ENCODE measurements at places on chromosomes 2 and 18.

- no peak for DNase-seq
These were observed 227.2 kb downstream of the PHLPP1 start for GRCh38 chr18:62942578-62942977.

DNA sequence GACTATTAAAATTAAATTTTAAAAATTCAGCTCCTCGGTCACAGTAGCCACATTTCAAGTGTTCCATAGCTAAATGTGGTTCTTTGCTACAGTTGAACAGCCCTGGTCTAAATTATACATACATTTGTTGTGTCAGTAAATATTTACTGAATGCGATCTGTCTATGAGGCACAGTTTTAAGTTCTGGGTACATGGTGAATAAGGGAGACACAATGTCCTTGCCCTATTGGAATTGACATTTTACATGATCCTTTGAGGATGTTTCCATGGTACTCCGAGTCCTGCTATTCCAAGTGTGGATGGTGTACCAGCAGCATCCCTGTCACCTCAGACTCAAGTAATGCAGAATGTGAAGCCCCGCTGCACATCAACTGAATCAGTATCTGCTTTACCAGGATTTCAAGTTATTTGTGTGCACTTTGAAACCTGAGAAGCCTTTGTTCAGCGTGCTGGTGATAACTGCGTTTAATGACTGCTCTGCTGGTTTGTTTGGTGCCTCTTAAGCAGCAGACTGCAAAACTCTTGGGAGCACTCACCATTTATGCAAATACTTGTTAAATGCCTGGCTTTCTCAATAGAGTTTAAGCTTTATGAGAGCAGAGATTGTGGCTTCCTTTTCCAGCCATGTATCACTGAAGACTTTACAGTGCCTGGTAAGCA is 1.5 kb downstream of the GALNT1 start:
- no peak for DNase-seq

DNA sequence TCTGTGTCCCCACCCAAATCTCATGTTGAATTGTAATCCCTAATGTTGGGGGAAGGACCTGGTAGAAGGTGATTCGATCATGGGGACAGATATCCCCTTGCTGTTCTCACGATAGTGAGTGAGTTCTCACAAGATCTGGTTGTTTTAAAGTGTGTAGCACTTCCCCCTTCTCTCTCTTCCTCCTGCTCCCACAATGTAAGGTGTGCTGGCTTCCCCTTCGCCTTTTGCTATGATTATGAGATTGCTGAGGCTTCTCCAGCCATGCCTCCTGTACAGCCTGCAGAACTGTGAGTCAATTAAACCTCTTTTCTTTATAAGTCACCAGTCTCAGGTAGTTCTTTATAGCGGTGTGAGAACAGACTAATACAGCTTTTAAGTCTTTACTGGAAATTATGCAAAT is 193.3 kb upstream of the RBBP8 start:
- DNase-seq = no peak

DNA sequence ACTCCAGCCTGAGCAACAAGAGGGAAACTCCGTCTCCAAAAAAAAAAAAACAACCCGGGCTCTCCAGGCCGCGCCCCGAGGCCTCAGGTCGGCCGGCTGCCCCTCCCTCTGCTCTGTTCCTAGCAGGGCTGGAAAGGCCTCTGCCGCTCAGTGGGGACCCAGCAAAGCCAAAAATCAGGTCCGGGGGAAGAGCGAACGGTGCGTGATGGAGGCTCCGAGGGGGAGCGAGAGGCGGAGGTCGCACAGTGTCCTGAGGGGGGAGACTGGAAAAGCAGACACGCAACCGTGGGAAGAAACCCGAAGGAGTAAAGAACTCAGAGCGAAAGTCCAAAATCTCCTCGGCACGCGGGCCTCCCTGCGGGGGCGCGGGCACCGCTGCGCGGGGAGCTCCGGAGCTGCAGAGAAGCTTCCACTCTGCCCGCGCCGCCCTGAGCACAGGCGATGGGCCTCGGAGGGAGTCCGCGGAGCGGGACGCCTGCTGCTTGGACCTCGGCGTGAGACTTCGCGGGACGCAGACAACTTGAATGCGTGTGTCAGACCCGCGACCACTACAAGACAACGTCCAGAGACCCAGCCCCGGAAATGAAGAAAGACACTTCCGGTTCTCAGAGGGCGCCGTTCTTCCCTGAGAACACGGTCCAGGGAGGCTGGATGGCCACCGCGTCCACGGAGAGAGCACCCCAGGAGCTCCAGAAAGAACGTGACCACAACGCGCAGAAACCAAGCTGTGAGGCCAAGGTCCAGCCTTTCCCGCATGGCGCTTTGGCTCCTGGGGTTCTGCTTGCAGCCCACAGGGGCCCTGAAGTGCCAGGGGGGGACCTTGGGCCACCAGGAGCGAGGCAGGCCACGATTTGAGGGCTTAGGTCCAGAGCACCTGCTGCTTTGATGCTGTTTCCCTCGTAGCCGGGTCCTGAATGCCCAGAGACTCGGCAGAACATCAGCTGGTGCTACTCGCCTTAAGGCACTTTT is 219.8 kb downstream of the DPP10 start:
- DNase-seq = no peak

DNA sequence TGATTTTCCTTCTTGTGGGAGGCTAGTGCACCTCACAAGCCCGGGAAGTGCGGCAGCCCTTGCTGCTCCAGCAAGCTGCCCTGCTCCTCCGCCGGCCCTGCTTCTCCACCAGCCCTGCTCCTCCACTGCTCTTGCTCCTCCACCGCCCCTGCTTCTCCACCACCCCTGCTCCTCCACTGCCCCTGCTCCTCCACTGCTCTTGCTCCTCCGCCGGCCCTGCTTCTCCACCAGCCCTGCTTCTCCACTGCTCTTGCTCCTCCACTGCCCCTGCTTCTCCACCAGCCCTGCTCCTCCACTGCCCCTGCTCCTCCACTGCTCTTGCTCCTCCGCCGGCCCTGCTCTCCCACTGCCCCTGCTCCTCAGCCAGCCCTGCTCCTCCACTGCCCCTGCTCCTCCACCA is 95.6 kb downstream of the NDUFA10 start:
- DNase-seq = no peak

DNA sequence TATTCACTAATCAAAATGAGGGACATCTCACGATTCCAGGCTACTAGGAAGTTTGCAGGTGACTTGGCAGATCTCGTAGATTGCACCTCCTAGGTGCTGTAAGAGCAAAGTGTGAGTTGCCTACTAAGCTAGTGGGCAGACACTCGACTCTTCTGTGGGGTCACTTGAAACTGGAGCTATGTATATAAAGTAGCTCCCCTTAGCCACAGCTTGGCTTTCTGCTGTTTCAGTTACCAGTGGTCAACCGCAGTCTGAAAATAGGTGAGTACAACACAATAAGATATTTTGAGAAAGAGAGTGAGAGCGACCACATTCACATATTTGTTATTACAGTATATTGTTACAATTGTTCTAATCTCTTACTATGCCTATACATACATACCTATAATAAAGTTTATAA is 23.3 kb downstream of the CTAGE1 start:
- no peak for DNase-seq

GRCh38 chr18:56030060-56030459 is 442.1 kb upstream of the TCF4 start:
- DNase-seq = no peak

DNA sequence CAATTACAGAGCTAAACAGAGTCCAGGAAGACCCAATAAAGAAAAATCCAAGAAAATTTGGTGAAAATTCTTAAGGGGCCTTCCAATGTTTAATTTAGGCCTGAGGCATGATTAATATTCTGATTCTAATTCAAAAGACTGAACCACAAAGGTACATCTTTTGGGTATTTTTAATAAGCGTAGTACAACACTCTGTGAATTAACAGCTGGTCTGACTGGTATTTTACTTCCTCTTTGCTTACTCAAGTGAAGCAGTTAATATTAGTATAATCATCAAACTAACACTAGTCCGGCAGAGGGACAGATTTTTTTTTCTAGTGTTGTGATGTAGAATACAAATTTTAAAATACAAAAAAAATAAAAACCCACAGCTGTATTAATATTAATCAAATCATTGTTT is 652.9 kb downstream of the NR4A2 start:
- DNase-seq = no peak

- DNase-seq = no peak
These were observed 11.4 kb upstream of the NDUFV2 start for GRCh38 chr18:9091066-9091476.

DNA sequence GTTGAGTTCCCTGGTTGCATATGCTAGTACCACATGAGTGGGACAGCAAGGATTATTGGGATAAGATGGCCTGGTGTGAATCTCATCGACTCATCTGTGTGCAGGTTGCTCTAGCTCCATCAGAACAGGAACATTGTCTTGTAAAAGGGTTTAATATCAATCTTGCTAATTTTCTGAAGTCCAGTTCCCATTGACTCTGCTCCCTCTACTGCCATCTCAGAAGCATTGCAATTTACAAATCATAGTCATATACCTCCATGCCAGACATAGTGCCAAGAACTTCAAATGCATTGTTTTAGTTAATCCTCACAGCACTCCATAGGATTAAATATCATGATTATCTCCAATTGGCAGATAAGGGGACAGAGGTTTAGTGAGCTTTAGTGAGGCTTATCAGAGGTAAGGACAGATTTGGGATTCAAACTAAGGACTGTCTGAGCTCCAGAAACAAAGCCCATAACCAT is 4.8 kb upstream of the STAT4 start:
- DNase-seq = no peak

- no peak for DNase-seq
These were observed 16.5 kb upstream of the SLC20A1 start for GRCh38 chr2:112629224-112629623.

DNA sequence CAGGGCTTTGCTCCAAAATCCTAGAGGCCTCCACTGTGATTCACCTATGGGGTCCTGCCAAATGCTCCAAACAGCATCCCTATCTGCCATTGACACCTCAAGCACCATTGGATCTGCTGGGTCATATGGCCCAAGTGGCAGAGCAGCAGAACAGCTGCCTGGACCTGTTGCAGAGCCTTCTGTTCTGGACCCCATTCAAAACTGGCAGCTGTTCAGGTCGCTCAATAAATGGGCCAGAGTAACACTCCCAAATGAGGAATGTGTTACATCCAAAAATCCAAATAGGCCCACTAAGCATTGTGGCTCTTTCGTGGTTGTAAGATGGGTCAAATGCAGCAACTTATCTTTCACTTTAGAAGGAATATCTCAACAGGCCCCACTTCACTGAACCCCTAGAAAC is 783.6 kb downstream of the DCDC2C start:
- no peak for DNase-seq

DNA sequence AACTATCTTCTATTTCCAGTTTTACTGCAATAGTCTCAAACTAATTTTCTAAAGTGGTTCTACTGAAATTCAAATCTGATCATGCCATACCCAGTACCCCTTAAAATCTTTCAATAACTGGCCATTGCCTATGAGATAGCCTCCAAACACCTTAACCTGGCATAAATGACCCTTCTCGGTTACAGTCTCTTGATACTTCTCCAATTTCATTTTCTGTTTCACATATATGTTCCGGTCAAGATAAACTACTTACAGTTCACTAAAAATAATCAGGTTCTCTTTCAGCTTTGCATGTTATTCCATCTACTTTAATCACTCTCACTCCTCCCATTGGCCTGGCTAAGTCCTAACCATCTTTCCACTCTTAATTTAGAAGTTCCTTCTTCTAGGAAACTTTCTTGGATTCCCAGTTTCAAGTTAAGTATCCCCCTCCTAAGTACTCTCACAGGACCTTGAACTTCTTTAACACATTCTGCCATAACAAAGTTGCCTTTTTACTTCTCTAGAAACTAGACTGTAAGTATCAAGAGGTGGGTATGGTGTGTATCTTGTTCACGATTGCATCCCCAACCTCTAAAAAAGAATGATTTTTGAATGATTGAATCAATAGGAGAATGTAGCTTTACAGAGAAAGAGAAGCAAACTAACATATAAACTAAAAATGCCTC is 110.2 kb upstream of the RBBP8 start:
- no peak for DNase-seq

- no peak for DNase-seq
These were observed 1690.4 kb upstream of the SLC39A10 start for GRCh38 chr2:193966590-193966989.

- no peak for DNase-seq
These were observed 15.0 kb downstream of the GLI2 start for GRCh38 chr2:120750488-120751210.

DNA sequence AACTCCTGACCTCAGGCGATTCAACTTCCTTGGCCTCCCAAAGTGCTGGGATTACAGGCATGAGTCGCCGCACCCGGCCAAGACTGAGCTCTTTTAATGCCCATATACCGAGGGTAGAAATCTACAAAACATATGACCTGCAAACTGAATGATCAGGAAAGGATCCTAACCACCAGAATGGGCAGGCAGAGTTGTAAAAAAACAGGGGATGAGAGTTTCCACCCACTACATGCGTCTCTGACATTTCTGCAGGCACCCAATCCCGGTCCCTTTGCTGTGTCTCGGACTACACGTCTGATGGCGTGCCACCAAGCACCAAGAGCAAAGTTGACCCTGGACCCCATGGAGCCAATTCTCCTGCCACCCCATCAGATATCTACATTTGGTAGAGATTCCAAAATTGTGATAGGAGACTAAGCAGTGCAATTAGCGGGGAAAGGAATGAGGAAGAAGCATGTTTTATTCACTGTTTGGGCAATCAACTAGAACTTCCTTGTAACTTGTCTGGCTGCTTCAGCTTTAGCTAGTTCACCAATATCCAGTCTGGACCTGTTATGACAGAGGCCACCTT is 74.1 kb downstream of the ATP8B1 start:
- no peak for DNase-seq

DNA sequence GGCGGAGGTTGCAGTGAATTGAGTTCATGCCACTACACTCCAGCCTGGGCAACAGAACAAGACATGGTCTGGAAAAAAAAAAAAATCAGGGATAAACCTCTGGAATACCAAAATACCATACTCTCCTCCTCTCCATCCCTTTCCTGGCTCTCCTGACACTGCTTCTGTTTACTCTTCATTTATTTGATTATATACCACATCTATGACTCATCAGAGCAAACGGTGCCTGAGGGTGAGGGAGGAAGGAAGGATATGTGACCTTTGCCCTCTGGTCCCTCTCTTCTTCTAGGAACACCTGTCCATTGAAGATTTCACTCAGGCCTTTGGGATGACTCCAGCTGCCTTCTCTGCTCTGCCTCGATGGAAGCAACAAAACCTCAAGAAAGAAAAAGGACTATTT is 30.0 kb downstream of the VIL1 start:
- DNase-seq = no peak

DNA sequence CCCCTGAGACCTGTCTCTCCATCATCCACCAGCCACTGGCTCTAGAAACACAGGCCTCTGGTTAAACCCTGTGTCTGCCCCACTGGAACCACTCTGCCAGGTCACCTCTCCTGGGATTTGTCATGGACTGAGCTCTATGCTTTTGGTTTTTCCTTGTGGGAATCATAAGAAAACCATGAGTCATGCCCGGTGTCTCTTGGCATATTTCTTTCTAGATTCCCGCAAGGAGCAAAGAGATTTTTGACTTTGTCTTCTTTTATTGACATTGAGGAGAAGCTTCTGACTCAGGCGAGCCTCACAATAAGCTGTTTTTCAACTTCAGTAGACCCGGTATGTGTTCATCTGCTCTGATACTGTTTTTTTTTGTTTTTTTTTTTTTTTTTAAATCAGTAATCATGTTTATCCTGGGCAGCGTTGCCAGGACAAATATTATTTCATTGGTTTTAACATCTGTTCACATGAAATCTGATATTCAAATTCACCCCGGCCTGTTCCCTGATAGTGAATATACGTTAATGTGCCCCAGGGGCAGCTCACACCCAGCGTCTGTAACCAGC is 207.1 kb downstream of the ACKR3 start:
- no peak for DNase-seq

Data from activated T-cell treated with anti-CD3 and anti-CD28 coated beads for 1 hour (primary cell).